ENCODE measurements at places on chromosomes 5 and 9.

DNA sequence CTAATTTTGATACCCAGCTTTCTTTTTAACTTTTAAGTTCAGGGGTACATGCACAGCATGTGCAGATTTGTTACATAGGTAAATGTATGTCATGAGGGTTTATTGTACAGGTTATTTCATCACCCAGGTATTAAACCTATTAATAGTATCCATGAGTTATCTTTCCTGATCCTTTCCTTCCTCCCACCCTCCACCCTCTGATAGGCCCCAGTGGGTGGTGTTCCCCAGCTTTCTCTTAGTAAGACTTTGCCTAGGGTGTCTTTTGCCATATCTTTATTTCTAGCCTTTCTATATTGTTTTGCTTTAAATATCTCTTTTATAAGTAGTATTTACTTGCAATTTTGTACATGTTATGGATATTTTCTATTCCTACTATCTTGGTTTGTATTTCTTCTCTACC is 243.7 kb downstream of the SGCD start:
- DNase-seq: no peak

- peak; percentile 36 for DNase-seq
These were observed 404.6 kb downstream of the GADD45G start for GRCh38 chr9:90009447-90009846.

- DNase-seq: no peak
These were observed 99.8 kb downstream of the RALGPS1 start for GRCh38 chr9:127014216-127014909.

DNA sequence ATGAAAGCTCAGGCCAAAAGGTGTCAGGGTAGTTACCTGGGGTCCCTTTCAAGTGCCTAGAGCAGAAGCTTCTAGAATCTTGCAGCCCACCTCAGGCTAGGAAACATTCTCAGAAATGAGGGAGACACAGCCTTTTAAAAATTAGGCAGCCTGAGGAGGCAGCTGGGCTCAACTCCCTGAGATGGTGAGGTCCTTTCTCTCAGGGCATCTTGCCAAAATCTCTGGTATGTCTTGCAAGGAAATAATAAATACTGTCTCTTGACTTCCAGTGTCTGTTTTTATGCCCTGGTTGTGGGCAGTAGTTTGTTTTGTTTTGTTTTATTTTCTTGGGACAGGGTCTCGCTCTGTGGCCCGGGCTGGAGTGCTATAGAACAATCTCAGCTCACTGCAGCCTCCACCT is 100.9 kb upstream of the APC start:
- DNase-seq: no peak
